ENCODE measurements at places on chromosomes 7 and 10.

GRCh38 chr7:118288098-118288497, 63.6 kb downstream of the ANKRD7 start:
- DNase-seq: no peak

- no peak for DNase-seq
These were observed 195.5 kb upstream of the CCDC6 start for GRCh38 chr10:60101821-60102220.

GRCh38 chr7:151012031-151012692, 12.1 kb downstream of the ATG9B start:
- no peak for DNase-seq

GRCh38 chr7:24879291-24879690, 100.7 kb downstream of the OSBPL3 start:
- no peak for DNase-seq

DNA sequence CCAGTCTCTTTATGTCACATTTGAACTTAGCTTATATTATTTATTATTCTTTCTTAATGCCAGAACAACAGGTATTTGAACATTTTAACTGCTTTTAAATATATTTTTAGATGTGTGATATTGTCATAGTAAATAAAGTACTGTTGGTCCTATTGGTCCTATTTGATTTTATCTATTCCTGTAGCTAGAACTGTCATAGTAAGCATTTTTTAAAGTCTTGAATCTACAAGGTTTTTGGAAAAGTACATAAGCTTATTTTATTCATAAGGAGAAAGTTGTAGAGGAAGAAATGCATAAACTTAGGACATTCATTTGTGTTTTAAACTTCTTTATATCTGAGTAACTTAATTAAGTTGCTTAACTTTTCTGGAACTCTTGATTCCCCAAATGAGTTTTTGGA, 136.0 kb downstream of the PHF14 start:
- no peak for DNase-seq

DNA sequence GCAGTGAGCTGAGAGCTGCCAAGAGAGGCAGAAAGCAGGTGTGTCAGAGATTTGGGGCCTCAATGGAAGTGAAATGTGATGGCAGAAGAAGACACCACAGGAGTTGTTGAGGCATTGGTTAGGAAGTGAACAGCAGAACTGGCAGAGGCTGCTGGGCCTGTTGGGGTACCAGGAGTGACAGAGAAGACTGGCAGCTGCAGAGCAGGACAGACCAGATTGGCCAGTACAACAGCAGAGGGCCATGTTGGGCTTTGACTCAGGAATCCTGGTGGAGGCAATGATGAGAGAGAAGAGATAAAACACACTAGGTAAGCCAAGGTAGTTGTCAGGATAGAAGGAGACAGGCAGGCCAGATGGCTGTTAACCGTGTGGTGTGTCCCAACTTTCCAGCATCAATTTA, 19.9 kb upstream of the HERPUD2 start:
- no peak for DNase-seq

GRCh38 chr10:129694184-129694583, 227.1 kb downstream of the MGMT start:
- DNase-seq: no peak

DNA sequence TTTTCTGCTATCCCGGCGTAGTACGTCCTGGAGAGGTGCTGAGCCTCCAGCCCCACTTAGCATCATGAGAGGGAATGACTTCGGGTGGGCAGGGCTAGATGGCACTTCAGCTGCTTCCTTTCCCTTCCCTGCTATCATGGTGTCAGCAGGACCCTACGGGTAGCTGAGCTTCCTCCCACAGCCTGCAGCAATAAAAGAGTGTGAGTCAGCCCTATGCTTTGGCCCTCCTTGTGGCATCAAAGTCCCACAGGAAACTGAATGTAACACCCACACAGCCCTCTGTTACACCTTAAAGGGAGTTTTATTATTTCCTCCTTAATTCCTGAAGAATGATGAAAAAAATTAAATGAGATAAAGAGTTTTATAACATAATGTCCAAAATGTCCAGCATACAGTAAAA, 458.1 kb downstream of the RPS24 start:
- DNase-seq: no peak

GRCh38 chr10:71436268-71437125, 39.8 kb downstream of the CDH23 start:
- no peak for DNase-seq

DNA sequence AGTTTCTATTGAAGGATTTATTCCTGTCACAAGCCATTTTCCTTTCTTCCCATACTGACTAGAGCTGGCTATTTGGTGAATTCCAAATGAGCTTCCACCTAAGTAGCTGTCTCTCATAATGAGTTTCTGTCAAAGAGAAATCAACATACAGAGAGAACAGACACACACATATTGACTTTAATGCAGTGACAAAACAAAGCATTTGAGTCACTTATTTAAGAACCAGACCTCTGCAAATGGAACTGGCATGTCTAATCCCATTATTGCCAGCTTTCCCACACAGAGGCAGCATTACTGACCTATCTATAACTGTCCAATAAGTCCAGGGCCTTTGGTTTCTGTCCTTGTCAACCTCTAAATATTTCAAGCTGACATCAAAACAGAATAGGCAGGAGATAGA, 179.3 kb upstream of the CSTF2T start:
- no peak for DNase-seq

DNA sequence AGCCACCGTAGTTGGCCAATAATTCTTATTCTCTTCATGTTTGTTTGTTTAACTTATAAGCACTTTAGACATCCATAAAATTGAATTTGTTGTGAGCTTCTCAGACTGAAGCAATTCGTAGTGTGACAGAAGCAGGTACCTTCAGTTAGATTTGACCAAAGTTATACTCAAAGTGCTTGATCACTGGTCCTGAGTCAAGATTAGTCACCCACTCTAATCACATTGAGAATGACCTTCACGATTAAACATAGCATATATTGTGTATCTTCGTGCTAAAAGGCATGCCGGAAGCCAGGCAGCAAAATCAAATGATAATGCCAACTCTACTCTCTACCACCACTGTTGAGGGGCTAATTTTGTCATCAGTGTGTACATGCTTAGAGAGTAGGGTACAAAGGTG, 763.7 kb upstream of the MBL2 start:
- no peak for DNase-seq

DNA sequence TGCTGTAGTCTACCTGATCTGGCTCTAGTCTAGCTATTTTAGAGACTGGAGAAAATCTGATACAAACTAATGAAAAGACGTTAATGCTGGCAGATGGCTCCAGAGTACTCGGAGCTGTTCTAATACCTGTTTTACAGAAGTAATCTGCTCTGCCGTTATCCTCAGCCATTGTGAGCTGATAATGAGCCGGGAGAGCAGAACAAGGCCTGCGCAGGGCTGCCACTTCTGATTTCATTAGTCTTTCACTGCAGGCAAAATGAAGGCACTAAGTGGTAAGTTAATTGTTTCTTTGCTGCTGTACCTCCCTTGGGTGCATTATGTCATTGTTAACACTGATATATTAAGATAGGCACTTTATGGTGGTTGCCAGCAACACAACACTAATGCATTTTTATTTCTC, 456.4 kb upstream of the PFKP start:
- DNase-seq: no peak

- DNase-seq: no peak
These were observed 48.2 kb upstream of the NPTX2 start for GRCh38 chr7:98568891-98569290.

DNA sequence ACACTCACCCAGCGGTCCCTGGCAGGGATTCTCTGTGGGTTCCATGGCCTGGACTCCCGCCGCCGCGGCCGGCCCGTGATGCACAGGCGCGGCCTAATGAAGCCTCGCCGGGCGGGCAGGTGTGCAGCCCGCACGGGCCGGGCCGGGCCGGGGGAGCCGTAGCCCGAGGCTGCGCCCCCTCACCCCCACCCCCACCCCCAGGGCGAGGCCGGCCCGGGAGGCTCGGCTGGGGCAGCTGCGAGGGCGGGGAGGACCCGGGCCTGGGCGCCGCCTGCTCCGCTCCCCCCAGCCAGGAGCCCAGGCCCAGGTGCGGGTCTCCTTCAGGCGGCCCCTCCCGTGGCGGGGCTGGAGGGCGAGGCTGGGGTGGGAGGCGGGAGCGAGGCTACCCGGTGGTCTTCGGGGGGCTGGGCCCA, at the start of gene NOBOX:
Gene NOBOX, minus strand, starts transcription at position 45 of the 413 bp plus-strand sequence.
- no peak for DNase-seq

DNA sequence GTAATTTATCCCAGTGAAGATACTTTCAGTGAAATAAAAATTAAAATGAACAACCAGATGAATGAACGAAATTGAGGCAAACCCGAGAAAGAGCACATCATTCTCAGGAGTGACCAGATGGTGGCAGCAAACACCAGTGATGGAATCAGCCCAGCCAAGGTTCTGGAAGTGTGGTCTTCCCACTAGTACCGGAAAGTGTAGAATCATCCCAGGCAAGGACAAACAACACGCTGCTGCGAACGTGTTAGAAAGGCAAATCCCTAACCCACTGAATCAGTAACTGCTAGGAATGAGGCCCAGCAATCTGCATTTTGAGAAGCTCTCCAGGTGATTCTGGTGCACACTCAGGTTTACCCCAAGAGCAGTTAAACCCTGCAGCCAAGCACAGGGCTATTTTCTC, 15.5 kb upstream of the SLC18A3 start:
- no peak for DNase-seq

GRCh38 chr10:28627102-28627501, 50.2 kb upstream of the BAMBI start:
- no peak for DNase-seq

- DNase-seq: no peak
These were observed 20.6 kb upstream of the USP6NL start for GRCh38 chr10:11631890-11632587.

GRCh38 chr7:74527842-74528241, 74.1 kb downstream of the GTF2IRD1 start:
- DNase-seq: no peak

- no peak for DNase-seq
These were observed 27.3 kb downstream of the PFKP start for GRCh38 chr10:3094609-3095036.

DNA sequence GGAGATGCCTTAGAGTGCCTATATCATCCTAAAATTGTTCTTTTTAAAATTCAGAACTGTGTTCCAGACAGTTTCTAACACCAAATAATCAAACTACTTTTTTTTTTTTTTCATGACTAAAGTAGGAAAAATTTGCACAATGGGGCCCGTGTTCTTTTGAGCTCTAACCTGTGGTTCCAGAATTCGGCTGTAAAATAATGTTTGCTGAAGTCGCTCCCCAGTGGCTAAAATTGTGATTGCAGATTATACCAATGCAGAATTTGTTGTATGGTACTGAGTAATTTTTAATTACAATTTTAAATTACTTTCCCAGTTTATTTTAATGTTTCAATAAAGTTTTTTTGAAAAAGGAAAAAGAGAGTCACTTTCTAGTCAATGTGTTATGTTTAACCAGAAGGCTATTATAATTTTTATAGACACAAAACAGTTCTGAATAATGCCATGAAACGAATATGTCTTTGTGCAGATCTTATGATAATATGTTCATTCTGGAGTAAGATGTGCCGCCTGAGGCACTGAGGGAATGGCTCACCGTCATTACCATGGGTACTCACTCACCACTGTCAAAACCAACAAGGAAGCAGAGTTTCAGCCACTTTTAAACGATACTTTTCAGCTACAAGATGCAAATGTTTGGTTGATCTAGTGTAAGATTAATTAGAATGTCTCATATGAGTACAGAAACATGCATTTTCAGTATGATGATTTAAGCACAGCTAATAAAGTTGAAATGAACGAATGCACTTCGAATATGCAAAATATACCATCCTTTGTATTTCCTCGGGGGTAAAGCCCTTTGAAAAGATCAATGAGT, 173.6 kb downstream of the PRKCQ start:
- no peak for DNase-seq

GRCh38 chr7:42572056-42572455, 335.0 kb upstream of the GLI3 start:
- DNase-seq: no peak

DNA sequence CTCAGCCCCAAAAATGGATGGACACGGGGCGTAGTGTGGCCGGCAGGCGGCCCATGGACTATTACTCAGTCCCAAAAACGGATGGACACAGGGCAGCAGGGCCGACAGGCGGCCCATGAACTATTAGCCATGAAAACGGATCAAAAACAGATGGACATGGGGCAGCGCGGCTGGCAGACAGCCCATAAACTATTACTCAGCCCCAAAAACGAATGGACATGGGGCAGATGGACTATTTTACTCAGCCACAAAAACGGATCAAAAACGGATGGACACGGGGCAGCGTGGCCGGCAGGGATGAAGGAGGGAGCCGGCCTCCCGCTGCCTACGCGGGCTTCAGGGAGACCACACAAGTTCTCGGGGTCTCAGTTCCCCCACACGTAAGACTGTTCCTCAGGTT, 32.9 kb downstream of the GPER1 start:
- DNase-seq: no peak

GRCh38 chr10:65964205-65964604, 961.6 kb upstream of the LRRTM3 start:
- no peak for DNase-seq

DNA sequence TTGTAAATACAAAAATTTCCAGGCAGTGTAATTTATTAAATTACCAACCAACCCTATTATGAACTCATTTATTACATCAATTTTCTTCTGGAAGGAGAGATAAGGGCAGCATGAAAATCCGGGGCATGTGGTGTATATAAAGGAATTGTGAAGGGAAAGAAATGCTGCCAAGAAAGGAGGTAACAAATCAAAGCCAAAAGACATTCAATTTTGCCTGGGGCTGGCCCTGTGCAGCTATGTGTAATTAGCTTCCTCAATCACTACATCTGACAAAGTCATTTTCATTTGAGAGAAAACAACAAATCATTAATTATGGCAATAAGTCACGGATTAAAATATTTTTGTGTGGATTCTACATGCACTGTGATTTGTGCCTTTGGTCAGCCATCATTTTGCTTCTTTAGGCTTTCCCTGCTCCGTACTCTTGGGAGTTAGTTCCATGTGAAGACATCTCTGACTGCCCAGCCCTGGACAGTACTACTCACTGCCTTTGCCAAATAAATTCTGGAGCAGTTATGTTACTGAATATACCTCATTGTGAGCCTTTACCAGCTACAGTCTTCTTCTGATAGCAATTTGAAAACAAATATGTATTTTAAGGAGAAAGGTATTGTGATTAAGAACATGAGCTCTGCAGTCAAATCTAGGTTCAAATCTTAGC, 191.7 kb downstream of the RELN start:
- no peak for DNase-seq

GRCh38 chr7:7427363-7427762, 108.3 kb downstream of the COL28A1 start:
- DNase-seq: no peak

DNA sequence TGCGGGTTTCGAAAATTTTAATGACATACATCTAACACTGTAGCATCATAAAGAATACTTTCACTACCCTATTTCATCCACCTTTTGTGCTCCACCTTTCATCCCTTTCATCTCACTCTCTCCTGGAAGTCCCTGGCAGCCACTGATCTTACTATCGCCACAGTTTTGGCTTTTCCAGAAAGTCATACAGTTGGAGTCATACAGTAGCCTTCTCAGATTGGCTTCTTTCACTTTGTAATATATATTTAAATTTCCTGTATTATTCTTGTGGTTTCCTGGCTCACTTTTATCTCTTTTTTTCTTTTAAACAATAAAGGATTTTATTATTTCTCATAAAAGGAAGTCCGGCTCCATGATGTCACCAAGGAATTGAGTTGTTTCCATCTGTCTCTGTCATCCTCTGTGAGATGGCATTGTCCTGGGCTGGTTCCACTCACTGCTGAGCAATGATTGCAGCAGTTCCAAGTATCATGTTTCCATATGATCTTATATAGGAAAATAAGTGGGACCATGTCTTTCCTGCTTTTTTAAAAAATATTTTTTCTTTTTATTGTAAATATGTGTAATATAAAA, 626.3 kb downstream of the POM121L12 start:
- DNase-seq: no peak

GRCh38 chr7:22726345-22726906, 574 bp upstream of the IL6 start:
- DNase-seq: no peak
